Thymus (tissue), 14 donors: ENCODE measurements at places on chromosomes 1 and 21.
A peak's percentile ranks its signal among the peaks of the same experiment; 100 is the strongest.

DNA sequence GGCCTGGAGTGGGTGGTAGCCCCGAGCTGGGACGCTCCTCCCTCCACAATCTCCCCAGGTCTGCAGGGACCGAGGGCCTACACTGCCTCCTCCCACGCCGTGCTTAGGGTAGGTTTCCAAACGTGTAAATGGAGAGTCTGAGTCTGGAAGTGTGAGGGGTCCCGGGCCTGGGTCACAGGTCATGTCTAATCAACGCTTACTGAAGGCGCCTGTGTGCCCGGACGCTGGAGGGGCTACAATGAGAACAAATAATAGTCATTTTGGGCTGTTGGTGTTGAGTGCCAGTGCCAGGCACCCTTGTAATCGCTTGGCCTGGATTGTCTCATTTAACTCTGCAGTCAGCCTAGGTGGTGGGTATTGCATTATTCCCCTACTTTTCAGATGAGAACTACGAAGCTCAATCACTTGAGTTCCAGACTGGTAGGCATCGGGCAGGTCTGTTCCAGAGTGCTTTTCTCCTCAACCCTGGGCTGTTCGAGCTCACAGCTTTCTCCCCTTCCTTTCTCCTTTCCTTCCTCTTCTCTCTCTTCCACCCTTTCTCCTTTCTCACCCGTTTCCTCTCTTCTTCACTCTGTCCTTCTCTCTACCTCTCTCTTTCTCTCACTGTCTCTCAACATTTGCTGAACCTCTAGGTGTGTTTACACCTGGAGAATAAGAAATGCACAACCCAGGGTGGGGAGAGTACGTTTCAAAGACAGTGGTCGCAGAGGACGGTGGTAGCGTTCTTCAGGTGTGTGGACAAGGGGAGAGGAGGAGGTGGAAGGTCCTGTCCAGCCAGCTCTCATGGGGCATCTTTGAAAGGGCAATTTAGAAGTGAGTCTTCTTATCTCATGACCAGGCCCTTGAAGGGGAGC is 883 bp downstream of the SLC66A1 start:
- no peak for DNase-seq
- H3K4me3 ChIP-seq: peak overlapping the region; percentile 81
- no peak overlapping the region for H3K27ac ChIP-seq
- H3K36me3 ChIP-seq: peaks cover 6% of the 10 kb centered on the region
- H3K27me3 ChIP-seq: peaks cover 3% of the 10 kb centered on the region
- peaks cover 5% of the 10 kb centered on the region for H3K4me1 ChIP-seq

DNA sequence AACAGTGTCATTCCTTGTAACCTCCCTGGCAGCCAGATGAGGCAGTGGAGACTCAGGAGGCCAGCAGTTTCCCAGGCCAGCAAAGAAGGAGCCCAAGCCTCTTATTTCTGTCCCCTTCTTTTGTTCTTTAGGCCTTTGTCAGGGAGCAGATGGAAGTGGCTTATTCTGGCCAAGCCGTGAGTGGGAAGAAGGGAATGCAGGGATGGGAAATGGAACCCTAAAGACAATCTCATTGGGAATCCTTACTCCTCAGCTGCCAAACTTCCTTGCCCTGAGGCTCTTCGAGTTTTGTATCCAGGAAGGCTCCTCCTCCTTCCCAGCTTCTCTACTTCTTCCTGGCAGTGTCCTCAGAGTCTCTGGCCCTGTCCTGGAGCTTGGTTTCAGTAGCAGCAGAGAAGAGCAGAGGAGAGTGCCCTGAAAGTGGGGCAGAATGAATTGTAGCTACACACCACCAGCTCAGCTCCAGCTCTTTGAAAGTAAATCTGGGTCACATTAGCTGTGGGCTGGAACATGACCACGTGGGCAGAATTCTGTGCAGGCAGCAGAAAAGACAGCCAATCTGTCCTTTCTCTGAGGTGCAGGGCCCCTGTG is 63.9 kb downstream of the NDUFS5 start:
- H3K36me3 ChIP-seq: no peaks in the 10 kb centered on the region
- DNase-seq: no peak
- peaks cover 18% of the 10 kb centered on the region for H3K4me1 ChIP-seq
- H3K27me3 ChIP-seq: no peaks in the 10 kb centered on the region
- H3K4me3 ChIP-seq: no peak overlapping the region

DNA sequence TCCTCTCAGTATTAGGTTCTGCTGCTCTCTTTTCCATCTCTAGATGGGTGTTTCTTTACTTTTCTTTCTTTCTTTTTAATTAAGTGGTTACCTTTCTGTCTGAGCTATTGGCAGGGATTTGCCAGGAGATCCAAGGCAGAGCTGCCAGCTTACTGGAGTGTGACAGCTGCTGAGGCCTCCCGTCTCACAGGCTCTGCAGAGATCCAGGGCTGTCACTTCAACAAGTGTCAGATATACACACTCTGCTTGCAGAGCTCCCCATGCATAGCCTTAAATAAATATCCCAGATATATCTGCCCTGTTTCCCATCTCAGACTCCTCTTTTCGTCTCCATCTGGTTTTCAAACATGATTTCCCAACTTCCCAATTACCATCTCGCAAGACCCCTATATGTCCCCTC is 124.3 kb downstream of the NOS1AP start:
- H3K27me3 ChIP-seq: no peaks in the 10 kb centered on the region
- H3K4me3 ChIP-seq: no peak overlapping the region
- no peak for DNase-seq
- H3K4me1 ChIP-seq: no peaks in the 10 kb centered on the region
- H3K36me3 ChIP-seq: no peaks in the 10 kb centered on the region

- no peaks in the 10 kb centered on the region for H3K27me3 ChIP-seq
- H3K27ac ChIP-seq: no peak overlapping the region
- no peak for DNase-seq
- no peak overlapping the region for H3K4me3 ChIP-seq
- no peaks in the 10 kb centered on the region for H3K36me3 ChIP-seq
Observed at GRCh38 chr1:239601108-239601507, 214.7 kb downstream of the CHRM3 start.

DNA sequence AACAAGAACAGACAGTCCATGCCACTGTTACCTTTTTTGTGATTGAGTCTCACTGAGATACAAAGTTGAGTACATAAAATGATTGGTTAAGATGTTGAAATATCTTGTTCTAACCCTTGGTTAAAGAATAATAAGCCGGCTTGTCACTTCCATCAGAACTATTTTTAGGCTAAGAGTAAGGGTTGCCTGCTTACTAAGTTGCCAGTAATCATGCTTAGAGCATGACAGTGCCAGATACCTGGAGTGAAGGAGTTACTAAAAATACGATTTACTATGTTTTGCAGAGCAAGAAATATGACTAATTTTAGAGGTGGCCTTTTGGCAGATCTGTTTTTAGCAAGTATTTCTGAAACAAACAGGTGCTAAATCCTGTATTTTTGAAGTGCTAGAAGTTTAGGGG is 6.0 kb downstream of the HUNK start:
- no peaks in the 10 kb centered on the region for H3K4me1 ChIP-seq
- H3K27ac ChIP-seq: no peak overlapping the region
- peaks cover 30% of the 10 kb centered on the region for H3K27me3 ChIP-seq
- H3K4me3 ChIP-seq: no peak overlapping the region

GRCh38 chr1:109814223-109814622 is 50.5 kb upstream of the EPS8L3 start:
- H3K4me3 ChIP-seq: no peak overlapping the region
- H3K36me3 ChIP-seq: no peaks in the 10 kb centered on the region
- no peaks in the 10 kb centered on the region for H3K27me3 ChIP-seq

DNA sequence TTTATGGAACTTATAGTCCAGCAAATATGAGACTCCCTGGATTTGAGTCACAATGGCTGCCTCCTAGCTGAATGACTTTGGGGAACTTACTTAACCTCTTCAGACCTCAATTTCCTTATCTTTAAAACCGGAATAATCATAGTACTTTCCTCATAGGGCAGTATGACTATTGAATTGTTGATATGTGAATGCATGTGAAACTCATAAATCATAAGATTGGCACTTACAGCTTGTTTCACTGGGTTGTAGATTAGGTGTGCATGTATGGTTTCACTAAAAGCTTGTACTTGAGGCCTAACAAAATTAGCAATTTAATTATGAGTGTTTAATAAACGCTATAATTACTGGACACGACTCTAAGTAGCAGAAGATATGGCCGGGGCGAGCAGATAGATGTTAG is 72.5 kb downstream of the ST6GALNAC5 start:
- no peak overlapping the region for H3K4me3 ChIP-seq
- peak overlapping the region; percentile 40 for H3K27ac ChIP-seq
- H3K4me1 ChIP-seq: no peaks in the 10 kb centered on the region
- no peaks in the 10 kb centered on the region for H3K36me3 ChIP-seq
- H3K27me3 ChIP-seq: no peaks in the 10 kb centered on the region
- no peak for DNase-seq

GRCh38 chr1:87170931-87171598 is 157.6 kb upstream of the LMO4 start:
- H3K4me3 ChIP-seq: no peak overlapping the region
- no peak overlapping the region for H3K27ac ChIP-seq
- no peaks in the 10 kb centered on the region for H3K27me3 ChIP-seq
- no peaks in the 10 kb centered on the region for H3K36me3 ChIP-seq
- H3K4me1 ChIP-seq: no peaks in the 10 kb centered on the region

GRCh38 chr1:182143154-182143657 is 81.7 kb upstream of the ZNF648 start:
- no peak overlapping the region for H3K4me3 ChIP-seq
- H3K27me3 ChIP-seq: no peaks in the 10 kb centered on the region
- peak; percentile 64 for DNase-seq
- H3K27ac ChIP-seq: peak overlapping the region; percentile 77
- H3K36me3 ChIP-seq: no peaks in the 10 kb centered on the region

DNA sequence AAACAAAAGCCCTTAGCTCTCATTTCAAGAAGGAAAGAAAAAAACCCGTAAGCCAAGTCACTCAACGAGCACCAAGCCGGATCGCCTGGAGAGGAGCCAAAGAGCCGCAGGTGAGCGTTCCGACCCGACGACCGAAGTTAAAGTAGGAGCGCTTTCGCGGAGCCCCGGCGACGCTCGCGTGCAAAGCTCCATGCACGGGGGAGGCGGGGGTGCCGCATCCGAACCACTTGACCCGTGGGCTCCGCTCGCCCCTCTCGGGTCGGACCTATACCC is 382 bp downstream of the GPBP1L1 start:
- H3K36me3 ChIP-seq: peaks cover 5% of the 10 kb centered on the region
- peak overlapping the region; percentile 60 for H3K4me3 ChIP-seq
- DNase-seq: peak; percentile 64
- H3K27ac ChIP-seq: peak overlapping the region; percentile 99

DNA sequence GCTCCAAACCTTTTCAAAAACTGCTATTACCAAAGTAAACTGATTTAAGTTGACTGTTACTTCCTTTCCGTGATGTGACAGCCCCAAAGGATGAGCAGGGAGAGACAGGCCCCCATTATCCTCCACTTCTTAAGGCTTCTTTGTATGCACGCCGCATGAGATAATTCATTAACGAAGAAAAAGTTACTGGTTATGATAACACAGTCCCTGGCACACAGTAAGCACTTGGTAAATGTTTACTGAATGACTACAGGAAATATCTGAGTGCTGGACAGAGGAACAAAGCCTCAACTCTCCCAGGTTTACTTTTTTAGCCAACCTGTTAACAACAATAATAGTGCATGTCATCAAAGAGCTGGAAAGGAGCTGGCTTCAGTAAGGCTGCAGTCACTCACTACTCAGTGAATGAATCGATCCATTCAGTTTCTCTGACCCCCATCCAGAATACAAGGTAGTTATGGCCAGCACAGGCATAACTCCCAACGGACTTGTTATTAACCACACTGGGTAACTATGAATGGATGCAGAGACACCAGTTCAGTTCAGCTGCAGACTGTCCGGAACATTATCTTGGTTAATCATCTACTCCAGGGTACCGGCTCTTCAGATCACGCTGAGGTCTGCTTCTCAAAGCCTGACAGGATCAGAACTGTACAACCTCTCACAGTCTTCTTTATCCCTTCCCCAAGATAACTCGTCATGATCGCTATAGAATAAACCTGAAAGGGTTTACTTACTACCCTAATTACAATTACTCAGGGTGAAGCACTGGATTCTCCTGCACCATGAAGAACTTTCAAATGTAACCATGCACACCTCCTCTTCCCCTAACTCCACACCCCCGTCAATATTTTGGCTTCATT is 58.3 kb downstream of the TGFBR3 start:
- H3K27ac ChIP-seq: peak overlapping the region; percentile 37
- peaks cover 10% of the 10 kb centered on the region for H3K4me1 ChIP-seq
- no peak for DNase-seq
- H3K4me3 ChIP-seq: no peak overlapping the region
- H3K27me3 ChIP-seq: no peaks in the 10 kb centered on the region
- H3K36me3 ChIP-seq: no peaks in the 10 kb centered on the region

GRCh38 chr1:167423684-167424619 is 94.4 kb downstream of the CD247 start:
- no peak overlapping the region for H3K27ac ChIP-seq
- H3K36me3 ChIP-seq: peaks cover 19% of the 10 kb centered on the region
- H3K4me1 ChIP-seq: no peaks in the 10 kb centered on the region
- H3K27me3 ChIP-seq: no peaks in the 10 kb centered on the region
- no peak for DNase-seq
- no peak overlapping the region for H3K4me3 ChIP-seq

- H3K27me3 ChIP-seq: no peaks in the 10 kb centered on the region
- H3K36me3 ChIP-seq: no peaks in the 10 kb centered on the region
- no peak overlapping the region for H3K4me3 ChIP-seq
- no peak overlapping the region for H3K27ac ChIP-seq
Observed at GRCh38 chr1:222970711-222971110, 155.9 kb downstream of the DISP1 start.

DNA sequence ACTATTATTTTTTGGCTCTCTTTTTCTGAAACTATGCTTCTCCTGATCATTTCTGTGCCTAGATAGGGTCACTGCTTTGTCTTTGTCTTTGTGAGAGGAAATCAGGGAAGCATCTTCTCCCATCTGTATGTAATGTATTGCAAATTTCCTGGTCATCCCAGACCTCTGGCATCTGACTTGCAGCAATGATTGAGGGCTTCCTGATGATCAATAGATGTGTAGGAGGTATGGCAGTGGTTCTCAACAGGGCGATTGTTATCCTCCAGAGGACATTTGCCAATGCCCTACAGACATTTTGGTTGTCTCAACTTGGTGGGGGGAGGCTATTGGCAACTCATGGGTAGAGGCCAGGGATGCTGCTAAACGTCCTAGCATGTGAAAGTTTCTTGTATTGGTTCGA is 64.7 kb downstream of the RGL1 start:
- no peak overlapping the region for H3K4me3 ChIP-seq
- H3K27me3 ChIP-seq: no peaks in the 10 kb centered on the region
- no peak overlapping the region for H3K27ac ChIP-seq

GRCh38 chr1:6958407-6959030 is 173.3 kb downstream of the CAMTA1 start:
- DNase-seq: no peak
- no peaks in the 10 kb centered on the region for H3K36me3 ChIP-seq
- no peak overlapping the region for H3K27ac ChIP-seq
- no peak overlapping the region for H3K4me3 ChIP-seq

GRCh38 chr1:116737020-116737854 is 17.0 kb upstream of the CD2 start:
- no peaks in the 10 kb centered on the region for H3K36me3 ChIP-seq
- H3K4me3 ChIP-seq: no peak overlapping the region
- no peaks in the 10 kb centered on the region for H3K27me3 ChIP-seq
- peak overlapping the region; percentile 90 for H3K27ac ChIP-seq

GRCh38 chr1:209876078-209876800 is 48.5 kb downstream of the UTP25 start:
- H3K27ac ChIP-seq: no peak overlapping the region
- no peaks in the 10 kb centered on the region for H3K4me1 ChIP-seq
- no peak overlapping the region for H3K4me3 ChIP-seq
- H3K27me3 ChIP-seq: peaks cover 2% of the 10 kb centered on the region
- H3K36me3 ChIP-seq: no peaks in the 10 kb centered on the region
- DNase-seq: no peak

GRCh38 chr1:58104960-58105359 is 441.6 kb downstream of the OMA1 start:
- H3K27me3 ChIP-seq: no peaks in the 10 kb centered on the region
- no peak overlapping the region for H3K27ac ChIP-seq
- no peaks in the 10 kb centered on the region for H3K36me3 ChIP-seq
